ENCODE measurements at places on chromosomes 7 and 10.

DNA sequence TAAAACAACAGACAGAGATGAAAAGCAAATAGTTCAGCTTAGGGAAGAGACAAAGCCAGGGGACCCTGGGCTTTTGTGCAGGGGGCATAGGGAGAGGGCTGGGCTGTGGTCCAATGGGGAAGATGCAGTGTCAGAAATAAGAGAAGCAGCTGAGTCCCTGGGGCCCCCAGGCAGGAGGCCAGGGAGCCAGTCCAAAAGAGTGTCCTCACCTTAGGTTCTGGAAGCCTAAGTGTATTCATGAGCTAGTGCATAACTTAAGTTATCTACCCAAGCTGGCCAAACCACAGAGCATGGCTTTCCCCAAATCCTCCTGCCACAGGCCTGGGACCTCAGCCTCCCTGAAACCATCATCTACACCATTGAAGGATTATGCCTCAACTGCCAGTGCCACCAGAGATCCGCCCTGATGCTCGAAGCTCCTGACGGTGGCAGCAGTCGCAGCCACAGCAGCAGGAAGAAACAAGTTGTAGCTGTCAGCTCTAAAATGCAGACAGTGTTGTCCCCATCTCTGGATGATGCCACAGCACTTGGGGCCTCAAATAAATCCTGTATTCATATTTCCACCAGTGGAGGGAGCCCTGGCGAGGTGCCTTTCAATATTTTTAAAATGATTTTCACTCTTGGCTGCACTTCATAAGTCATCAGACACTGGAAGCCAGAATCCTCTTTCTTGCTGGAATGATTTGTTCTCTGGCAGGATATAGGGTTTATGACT is 574.6 kb downstream of the GRID1 start:
- DNase-seq: no peak

DNA sequence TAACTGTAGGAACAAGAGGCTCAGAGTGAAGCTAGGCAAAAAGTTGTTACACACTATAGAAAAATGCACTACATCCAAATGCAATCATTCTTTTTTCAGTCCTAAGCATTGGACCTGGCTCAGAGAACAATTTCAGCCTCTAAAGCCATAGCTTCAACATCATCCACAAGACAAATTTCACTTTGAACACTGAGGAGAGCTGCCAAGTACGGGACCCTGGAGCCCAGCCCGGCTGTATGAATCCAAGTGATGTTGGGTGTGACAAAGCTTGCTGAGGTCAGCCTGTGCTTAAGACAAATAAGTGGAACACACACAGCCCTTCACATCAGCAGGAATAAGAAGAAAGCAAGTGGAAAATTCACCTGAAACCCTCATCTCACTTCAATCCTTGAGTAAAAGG is 233.1 kb upstream of the PFKP start:
- DNase-seq: no peak

GRCh38 chr10:35015843-35016408 is 74.2 kb downstream of the CUL2 start:
- no peak for DNase-seq

DNA sequence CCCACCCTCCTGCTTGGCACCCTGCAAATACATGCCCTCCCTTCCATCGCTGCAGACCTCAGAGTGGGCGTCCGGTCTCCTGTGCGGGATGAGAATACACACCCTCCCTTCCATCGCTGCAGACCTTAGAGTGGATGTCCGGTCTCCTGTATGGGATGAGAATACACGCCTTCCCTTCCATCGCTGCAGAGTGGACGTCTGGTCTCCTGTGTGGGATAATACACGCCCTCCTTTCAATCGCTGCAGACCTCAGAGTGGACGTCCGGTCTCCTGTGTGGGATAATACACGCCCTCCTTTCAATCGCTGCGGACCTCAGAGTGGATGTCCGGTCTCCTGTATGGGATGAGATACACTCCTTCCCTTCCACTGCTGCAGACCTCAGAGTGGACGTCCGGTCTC is 128.1 kb downstream of the VIPR2 start:
- no peak for DNase-seq

GRCh38 chr7:26245150-26245549 is 43.6 kb downstream of the CBX3 start:
- DNase-seq: no peak

- DNase-seq: no peak
Observed at GRCh38 chr7:156616269-156617202, 24.0 kb upstream of the RNF32 start.

GRCh38 chr10:58981846-58982245 is 194.6 kb upstream of the PHYHIPL start:
- DNase-seq: no peak

DNA sequence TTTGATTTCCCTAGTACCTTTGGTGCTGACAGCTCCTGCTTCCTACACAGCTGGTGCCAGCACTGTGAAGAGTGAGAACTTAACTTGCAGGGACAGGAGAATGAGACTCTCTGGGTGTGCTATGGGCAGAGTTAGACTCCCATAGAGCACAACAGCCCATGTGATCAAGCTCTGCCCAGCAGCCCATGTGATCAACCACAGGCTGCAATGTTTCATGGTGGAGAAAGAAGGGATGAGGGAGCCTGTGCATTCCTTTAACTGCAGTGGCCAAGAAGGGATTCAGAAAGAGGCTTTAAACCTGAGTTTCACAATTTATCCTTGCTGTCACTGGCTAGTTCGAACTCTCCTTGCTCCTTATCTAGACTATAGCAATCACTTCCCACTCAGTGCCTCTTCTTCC is 10.0 kb upstream of the MEST start:
- DNase-seq: no peak

DNA sequence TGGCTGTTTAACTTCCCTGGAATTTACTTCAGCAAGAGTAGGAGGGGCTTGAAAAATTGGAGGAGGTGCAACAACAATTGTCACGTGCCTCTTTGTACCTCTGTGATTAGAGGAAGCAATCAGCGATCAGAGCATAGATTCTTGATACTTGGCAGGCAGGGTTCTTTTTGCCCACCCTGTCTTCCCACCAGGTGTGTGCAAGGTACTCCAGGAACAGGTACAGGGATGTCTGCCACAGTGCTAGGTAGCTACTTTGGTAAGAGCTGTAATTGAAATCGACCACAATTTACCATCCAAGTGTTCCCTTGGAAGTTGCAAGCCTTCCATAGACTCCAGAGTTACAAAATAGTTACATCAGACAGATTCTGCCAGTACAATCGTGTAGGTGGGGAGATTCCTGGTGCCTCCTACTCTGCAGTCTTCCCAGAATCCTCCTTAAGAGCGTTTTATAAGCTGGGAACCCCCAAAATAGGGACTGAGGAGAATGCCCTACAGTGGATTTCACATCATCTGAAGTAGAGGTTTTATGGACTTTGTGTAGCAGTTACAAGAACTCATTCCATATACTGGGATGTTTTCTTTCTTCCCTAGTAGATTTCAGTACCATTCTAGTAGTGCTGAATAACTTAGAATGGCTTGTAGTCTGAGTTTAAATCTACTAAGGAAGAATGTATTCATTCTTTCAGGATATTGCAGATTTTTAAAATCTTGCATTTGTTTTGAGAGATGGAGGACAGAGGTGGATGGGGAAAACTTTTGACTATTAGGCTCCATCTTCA is 101.9 kb downstream of the EXOC4 start:
- no peak for DNase-seq

- DNase-seq: no peak
Observed at GRCh38 chr10:116069856-116070255, 203.2 kb downstream of the GFRA1 start.
